Omental fat pad (tissue), 4 donors: ENCODE measurements at places on chromosomes 3 and 15.

DNA sequence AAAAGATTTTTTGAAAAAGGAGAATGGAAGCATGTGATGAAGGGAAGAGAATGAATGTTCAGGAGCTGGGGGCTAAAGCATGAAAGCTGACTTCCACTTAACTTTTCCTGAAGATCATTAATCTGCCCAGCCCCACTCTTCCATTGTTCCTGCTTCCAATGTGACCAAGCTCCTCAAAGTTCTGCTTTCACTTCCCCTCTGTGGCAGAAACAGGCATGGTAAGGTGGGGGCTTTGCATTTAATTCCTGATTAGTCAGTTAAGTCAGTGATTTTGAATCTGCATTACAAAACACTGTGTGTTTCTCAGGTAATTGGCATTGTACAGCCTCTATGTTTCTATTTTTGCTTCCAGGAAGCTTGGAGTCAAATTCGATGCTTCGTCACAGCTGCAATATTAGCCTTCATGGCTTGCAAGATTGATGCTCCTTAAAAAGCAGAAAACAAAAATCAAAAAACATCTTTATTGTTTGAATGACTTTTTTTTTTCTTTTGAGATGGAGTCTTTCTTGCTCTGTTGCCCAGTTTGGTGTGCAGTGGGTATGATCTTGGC lies 7.3 kb upstream of the TM6SF1 start:
- no peak for DNase-seq

GRCh38 chr3:14147617-14148016 lies 22.8 kb downstream of the TMEM43 start:
- DNase-seq: no peak

- no peak for DNase-seq
Observed at GRCh38 chr3:72212396-72212795, 427.4 kb upstream of the PROK2 start.

- DNase-seq: no peak
Observed at GRCh38 chr15:41291065-41291631, 41.2 kb downstream of the OIP5 start.

DNA sequence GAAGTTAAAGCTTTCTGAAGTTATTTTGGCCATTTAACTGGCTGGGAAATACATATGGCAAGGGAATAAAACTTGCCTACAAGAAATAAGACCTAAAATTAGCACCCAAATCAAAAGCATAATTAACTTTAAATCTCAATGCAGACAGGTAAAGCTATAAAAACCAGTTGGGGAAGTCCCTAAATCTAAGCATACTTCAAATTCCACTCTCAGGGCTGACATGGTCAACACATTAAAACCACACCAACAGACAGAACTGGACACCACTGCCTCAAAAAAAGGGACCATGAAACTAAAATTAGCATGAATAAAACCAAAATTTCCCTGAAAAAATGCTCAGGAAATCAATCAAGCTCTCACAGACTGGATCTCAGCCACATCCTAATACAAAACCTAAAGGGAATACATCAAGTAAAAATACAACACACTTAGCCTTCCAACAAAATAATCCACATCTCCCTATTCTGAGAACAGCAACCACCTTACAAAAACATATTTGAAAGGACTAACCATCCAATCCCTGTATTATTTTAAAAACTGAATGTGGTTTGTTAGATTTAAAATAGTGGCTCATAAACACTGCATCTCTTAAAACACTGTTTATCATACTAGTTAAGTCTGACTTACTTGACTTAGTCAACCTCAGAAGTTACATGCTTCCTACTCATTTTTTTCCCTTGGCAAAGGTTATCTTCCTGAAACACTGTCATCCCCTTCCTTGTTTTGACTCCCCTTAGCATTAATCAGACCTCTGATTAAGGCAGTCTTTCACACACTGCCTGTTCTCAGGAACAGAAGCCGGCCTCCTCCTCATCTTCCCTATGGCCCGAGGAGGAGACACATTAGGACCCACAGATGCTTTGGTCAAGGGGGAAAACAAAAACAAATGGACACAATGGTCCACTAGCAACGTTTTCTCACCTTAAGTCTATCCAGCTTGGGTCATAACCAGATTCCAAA lies 8.3 kb downstream of the TRA2B start:
- no peak for DNase-seq
